ENCODE measurements at places on chromosomes 1 and 21.

DNA sequence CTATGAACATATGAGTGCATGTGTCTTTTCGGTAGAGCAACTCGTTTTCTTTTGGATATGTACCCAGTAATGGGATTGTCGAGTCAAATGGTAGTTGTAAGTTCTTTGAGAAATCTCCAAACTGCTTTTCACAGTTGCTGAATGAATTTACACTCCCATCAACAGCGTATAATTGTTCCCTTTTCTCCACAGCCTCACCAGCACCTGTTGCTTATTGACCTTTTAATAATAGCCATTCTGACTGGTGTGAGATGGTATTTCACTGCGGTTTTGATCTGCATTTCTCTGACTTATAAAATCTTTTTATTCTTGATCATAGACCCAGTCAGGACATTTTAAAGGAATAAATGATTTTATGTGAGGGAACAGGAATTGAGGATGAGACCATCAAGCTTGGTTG, 165.0 kb upstream of the KCTD3 start:
- DNase-seq = no peak

DNA sequence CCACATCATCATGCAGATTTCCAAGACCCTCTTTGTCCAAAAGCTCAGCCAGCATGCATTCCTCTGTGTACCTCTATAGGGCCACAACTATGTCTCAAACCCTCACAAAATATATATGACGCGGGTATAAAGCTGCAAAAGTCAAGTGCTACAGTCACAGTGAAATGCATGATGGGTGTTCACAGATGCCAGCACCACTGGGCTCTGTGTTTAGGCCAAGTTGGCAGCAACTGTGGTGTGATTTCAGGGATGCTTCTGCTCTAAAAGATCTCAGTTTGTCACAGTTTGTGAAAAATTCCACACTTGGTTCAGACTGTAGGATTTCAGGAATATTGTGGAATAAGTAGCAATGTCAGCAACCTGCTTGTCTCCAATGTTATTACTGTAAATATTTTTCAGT, 23.9 kb upstream of the SELP start:
- DNase-seq = no peak

DNA sequence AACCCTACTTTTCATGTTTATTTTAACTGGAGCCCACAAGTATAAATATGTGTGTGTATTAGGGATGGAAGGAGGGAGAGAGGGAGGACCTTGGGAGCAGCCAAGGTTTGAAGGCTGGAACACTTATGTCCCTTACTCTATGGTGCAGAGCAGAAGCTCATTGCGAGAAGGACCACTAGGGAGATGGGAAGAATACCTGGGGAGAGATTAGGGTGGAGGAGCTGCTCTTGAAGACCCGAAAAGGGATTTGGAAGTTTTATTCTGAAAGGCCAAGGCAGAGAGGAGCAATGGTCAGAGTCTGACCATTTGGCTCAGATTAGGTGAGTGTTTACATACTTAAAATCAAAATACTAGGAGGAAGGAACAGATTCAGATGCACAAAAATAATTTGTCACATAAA, 8.1 kb downstream of the CD2 start:
- no peak for DNase-seq

GRCh38 chr1:67890857-67891256, 57.6 kb upstream of the GNG12 start:
- DNase-seq = no peak
